ENCODE measurements at places on chromosomes 2 and 18. TPM values are rescaled to one million over a fixed set of nuclear protein-coding genes. Genes with fewer than 3 reads are reported as not detected.

The RNU2-63P gene
- 1,374 TPM for total RNA-seq

The PPP1R1C gene
- total RNA-seq: 0.89 TPM

- no peak for DNase-seq
These were observed 12.3 kb upstream of the MEP1B start for GRCh38 chr18:32177530-32177929.

DNA sequence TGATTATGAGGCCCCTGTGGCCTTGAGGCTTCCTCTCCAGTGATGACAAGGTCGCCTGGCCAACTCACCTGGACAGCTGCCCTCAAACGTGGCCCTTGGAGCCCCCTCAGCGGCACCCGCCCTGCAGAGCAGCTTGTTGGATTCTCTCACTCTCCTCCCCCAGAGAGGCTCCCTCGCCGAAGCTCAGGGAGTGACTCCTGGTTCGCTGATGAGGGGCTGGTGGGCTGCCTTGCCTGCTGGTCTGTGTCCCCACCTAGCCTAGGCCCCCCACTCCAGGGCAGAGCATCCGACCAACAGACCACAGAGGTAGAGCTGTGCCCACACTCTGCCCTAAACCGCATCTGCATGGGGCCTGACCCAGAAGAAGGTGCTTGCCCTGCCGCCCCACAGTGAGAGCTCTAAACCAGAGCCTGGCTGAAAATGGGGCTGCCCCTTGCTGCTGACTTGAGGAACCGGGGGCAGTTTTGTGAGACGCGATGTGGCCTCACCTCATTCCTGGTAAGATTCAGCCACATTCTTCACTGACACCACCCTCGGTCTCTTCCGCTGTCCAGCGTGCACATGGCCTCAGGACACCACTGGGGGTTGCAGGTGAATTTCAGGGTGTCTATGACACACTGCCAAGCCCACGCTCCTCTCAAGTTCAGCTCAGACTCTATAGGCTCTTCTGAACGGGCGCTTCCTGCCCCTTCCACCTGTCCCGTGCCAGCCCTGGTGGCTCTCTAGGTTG, 131.6 kb downstream of the CABLES1 start:
- no peak for DNase-seq

DNA sequence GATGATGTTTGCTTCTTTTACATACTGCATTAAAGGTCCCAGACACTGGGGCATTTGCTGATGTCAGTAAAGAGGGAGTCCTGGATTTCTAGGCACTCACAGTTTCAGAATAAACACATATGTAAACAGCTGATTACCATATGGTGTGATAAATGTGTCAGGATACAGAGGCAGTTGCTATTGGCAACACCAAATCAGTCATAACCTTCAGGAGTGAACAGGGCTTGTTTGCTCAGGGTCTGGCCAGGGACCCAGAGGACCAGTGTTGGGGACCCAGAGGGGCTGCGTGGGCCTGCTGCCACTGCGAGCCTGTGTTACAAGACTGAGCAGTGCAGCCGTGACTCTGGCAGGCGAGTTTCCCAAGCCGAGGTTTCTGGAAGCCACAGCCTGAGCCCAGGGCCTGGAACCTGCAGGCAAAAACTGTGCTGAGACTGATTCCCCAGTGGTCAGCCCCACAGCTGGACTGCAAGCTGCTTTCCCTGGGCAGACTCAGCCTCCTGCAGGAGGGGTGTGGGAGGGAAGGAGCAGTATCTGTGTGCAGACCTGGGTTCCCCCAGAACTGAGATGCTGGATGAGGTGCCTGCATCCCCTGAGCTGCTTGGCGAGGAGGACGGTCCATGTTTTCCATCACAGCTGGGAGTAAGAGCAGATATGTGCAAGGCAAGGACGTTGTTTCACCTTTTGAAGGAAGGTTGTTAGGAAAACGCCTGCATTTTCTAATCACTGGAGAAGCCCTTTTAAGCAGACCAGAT, 23.6 kb downstream of the ASAP2 start:
- no peak for DNase-seq

Measured in H7 (cell line).